ENCODE measurements at places on chromosomes 12 and 14. TPM values are rescaled to one million over a fixed set of nuclear protein-coding genes. Genes with fewer than 3 reads are reported as not detected.

- DNase-seq = no peak
Measured at GRCh38 chr14:75120541-75121291, 6.1 kb downstream of the NEK9 start.

- peak; percentile 13 for DNase-seq
Measured at GRCh38 chr12:113231235-113232088, 10.2 kb downstream of the TPCN1 start.

DNA sequence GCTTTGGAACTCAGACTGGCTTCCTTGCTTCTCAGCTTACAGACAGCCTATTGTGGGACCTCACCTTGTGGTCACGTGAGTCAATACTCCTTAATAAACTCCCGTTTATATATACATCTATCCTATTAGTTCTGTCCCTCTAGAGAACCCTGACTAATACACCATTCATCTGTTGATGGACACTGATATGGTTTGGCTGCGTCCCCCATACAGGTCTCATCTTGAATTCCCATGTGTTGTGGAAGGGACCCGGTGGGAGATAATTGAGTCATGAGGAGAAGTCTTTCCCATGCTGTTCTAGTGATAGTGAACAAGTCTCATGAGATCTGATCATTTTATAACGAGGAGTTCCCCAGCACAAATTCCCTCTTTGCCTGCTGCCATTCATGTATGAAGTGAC is 57.0 kb downstream of the OTOGL start:
- no peak for DNase-seq

DNA sequence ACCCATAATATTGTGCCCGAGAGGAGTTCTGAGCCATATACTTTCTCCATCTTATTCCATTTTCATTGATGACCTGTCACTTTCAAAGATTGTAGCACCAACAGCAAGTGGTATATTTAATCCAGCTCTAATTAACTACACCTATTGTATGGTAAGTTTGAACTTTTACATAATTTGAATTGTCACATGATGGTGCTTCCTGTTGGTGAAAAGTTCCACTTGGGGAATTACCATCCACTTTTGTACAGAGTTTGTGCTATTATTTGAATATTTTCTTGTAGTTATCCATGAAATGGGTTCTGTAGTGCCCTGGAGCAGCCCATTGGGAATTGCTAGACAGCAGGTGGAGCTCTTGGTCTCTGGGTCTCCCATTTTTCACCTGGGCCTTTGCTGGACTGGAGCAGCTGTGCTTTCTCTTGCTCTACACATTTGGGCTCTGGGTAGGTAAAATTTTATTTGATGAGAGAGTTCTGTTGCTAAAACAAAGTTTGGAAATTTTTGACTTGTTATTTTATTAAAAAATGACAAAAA is 3.0 kb downstream of the SMCO3 start:
- DNase-seq = no peak

DNA sequence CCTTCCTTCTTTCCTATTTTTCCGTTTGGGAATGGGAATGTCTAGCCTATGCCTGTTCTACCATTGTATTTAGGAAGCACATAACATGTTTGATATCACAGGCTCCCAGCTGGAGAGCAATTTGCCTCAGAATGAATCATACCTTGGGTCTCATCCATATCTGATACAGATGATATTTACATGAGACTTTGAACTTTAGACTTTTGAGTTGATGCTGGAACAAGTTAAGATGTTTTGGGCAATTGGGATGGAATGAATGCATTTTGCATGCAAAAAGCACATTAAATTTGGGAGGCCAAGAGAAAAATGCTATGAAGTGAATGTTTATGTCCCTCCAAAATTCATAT is 61.9 kb upstream of the BEGAIN start:
- DNase-seq = no peak

DNA sequence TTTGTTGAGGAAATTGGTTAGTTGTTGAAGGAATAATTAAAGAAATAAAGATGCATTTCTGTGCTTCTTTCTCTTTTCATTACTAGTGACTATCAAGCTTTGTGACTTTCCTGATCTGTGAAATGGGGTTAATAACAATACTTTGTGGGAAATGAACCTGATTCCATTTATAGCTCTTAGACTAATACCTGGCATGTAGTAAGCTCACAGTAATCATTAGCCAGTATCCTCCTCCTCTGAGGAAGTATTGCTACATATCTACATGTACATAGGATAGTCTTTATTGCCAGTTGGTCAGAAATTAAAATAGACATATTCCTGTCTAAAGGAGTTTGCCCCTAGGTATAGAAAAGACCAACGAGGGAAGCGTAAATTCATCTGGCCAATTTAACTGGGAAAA is 1.8 kb upstream of the CCDC198 start:
- DNase-seq = no peak

- DNase-seq = no peak
Measured at GRCh38 chr12:55633151-55633550, 3.5 kb upstream of the OR10P1 start.

- no peak for DNase-seq
Measured at GRCh38 chr12:97177481-97177880, 270.4 kb downstream of the NEDD1 start.

DNA sequence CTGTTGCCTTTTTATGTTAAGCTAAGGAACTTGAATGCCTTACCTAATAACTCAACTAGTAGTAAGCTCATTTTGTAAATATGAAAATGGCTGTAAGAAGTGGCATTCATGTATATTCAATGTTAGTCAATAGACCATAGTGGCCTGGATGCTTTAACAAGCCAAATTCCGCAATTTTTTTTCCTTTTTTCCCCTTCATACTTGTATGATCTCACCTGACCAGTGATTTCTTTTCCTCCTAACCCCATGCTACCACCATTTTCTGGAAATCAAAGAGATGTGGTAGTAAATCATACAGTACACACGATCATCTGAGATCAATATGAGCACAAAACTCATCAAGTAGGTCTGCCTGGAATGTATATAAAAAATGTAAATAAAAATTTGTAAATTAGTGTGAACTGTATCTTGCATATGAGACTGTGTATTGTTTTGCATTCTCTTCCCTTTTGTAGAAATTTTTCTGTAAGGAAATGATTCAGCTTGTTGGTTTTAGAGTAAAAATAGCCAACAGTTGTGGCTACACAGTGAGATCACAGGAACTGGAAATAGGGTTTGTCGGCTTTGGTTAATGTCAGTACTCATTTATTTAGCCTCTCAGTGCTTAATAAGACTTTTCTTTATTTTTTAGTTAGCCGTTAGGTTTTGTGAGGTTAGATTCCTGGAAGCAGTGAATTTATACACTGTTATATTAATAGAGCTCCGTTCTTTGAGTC is 62.5 kb downstream of the ETNK1 start:
- DNase-seq = no peak

DNA sequence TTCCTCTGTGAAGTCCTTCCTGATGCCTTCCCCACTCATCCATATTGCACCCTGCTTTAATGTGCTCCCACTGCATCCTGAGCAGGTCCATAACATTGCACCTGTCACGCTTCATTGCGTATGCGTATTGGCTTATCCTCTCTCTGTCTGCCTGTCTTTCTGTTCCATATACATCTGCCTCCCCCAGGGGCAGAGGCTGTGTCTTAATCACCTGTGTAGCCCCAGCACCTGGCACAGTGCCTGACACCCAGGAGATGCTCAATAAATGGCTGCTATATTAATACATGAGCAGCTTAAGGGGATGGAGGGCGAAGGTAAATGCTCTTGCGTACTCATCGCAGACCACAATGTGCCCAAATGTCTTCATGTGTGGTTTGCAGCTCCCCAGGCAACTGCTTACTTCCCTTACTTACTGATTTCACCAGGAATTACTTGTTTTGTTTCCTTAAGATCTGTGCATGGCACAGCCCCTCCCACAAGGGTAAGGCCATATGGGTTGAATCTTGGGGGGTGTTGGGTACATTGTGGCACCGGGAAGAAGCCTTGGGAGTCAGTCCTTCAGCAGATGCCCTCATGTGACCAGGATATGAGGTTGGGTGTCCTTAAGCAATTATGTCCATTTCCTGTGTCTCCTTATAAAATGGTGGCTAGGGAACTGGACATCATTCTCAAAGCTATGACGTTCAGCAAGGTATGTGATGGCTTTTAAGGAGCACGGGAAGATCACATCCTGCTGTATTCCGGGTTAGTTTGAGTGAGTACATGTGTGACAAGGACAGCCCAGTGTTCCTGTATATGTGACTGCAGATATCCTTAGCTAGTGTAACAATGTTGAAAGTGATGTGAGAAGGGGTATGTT is 848 bp upstream of the CPNE6 start:
- DNase-seq = no peak

GRCh38 chr12:131402781-131403396 is 308.0 kb upstream of the SFSWAP start:
- DNase-seq = no peak

DNA sequence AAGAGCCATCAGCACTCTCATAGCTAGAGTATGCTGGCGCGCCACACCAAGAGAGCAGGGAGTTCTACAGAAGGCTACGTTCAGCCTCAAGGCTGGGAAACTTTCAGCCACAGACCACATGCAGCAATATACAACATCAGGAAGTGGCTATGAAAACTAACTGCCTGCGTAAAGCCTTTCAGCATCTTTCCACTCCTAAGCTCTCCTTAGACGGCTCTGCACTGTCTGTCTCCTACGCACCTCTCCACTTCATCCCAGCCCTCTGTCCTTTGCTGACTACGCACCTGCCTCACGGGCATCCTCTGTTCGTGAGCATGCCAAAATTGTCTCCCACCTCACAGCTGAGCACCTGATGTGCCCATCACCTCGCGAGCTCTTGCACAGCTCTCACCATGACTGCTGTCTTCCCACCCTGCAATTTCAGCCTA is 9.7 kb downstream of the MPHOSPH9 start:
- no peak for DNase-seq

DNA sequence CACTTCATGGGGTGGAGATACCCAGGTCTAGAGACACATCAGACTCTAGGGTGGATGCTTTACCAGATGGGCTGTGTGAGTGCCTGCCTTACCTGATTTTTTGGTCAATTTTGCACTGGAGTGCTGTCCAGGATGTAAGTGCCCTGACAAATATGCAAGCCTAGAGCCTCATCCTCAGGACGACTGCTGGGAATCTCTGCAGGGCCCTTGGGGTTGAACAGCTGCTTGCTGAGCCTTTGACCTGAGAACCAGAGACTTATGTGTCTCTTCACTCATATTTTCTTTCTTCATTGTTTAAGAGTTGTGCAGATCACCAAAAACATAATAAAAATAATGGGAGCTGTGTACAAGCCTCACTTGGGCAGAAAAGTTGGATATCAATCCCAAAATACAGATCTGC is 551.5 kb upstream of the ATP2B1 start:
- no peak for DNase-seq

GRCh38 chr12:45125997-45126396 is 75.1 kb upstream of the DBX2 start:
- no peak for DNase-seq

DNA sequence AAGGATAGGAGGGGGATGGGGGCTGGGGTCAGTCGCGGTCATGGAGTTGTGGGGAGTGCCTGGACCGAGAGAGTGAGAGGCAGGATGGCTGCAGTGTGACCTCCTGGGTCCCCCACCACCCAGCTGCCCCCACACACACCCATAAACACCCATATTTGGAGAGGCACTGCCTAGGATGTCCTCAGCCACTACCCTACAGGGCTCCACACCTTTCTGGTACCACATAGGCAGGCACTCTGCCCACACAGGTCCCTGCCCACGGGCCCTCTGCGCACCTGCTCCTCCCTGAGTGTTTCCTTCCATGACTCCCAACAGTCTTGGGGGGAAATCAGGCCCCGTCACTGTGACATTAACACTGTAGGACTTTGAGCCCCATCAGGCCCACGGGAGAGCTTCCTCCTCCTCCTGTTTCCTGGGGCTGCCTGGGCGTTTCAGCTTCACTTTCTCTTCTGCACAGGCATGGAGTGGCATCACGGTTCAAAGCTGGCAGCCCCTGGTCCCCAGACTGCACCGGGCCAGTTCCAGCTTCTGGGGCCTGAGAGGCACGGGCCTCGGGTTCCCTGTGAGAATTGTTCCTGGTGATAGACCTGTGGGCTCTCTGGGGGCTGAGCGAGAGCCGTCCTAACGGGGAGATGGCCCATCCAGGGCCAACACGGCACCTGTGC is 207.0 kb upstream of the C14orf180 start:
- DNase-seq = no peak

GRCh38 chr14:25048170-25049016 is 1.6 kb downstream of the STXBP6 start:
- peak; percentile 61 for DNase-seq

DNA sequence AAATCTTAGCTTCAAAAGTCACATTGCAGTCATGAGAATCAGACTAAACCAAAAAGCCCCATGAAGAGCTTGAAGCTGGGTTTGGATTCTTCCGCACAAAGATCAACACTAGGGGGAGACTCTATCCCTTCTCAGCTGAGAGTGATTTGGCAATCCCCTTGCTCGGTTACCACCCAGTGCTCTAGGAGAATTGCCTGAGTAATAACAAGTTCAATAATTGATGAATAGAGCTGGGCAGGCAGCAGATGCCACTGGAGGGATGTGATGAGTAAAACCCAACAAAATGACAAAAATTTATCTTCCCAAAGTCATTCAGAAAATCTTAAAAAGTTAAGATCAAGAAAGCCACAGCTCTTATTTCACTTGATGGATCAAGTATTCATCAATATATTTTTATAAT is 185.6 kb upstream of the ARID2 start:
- DNase-seq = no peak

DNA sequence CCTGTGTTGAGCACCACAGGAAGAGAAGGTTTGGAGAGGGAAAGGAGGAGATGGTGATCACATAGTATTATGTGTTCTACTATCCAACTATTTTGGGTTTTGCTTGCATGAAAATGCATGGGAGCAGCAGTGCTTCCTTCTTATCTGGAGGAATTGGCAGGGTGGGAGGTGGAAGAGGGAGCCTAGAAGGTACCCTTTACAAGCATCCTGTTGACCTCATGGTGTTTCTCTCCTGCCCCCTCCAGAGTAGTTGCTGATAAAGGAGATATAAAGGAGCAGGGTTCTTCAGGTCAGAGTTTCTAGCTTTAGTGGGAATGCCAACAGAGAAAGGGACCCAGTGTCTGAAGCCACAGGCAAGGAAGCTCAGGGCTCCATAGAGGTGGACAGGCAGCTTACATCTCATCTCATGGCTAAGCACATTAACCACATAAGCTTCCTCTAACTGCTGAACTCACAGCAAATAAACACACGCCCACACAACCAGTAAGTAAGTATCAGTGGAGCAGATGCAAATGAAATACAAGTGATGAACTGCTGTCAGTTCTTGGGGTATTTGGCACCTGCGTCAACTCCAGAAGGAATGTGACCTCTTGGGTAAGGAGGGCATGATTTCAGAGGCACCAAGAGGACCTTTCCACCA is 174.2 kb upstream of the SLC38A2 start:
- DNase-seq = no peak

- DNase-seq = no peak
Measured at GRCh38 chr12:13428538-13429265, 232.2 kb downstream of the EMP1 start.

GRCh38 chr14:36207500-36207899 is 31.0 kb upstream of the PTCSC3 start:
- no peak for DNase-seq

Gene TAS2R9
- total RNA-seq = not detected

Gene USP44
- 8.0 TPM for total RNA-seq

Gene KRT2
- not detected for total RNA-seq

Gene IL22
- total RNA-seq = not detected

Gene LRFN5
- total RNA-seq = 10.9 TPM

Gene KRT85
- not detected for total RNA-seq

Gene CD163
- 91.9 TPM for total RNA-seq

Gene KERA
- 0.18 TPM for total RNA-seq

Gene FOXN4
- total RNA-seq = not detected

Gene PTPRO
- total RNA-seq = 3.7 TPM

Gene OTX2
- not detected for total RNA-seq

Gene TTC6
- total RNA-seq = not detected

Gene NEMP1
- total RNA-seq = 13.1 TPM

Gene AQP5
- 0.71 TPM for total RNA-seq

Measured in sciatic nerve (tissue), 2 donors.